CD4-positive, alpha-beta T cell treated with Interleukin-17A for 4 hours (primary cell): ENCODE measurements at places on chromosomes 2 and 18.

DNA sequence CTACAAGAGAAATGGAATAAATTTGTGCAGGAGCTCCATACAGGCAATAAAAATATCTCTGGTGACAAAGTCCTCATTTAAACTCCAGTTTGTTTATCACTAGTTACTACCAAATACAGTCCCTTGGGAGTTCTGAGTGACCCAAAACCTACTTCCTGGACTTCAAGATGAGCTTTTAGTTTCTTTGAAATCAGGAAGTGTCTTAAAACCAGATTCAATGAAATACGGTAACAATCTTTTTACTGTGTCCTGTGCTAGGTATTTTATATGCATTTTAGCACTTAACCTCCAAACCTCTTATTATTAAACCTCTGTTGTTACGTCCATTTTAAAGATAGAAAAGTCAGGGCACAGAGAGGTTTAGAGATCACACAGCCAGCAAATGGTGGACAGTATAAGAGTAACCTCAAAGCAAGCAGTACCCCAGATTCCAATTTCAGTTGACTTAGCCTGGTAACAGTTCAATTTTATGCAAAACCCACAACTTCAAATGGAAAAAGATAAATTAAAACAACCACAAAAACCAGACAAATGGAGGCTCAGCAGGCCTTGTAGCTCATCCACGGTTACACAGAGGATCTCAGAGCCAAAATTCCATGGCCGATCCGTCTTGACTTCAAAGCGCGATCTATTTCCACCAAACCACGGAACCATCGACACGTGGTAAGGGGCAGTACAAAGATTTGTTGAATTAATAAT, 1.3 kb upstream of the KCMF1 start:
- DNase-seq = peak; percentile 19

- no peak for DNase-seq
Measured at GRCh38 chr2:225757248-225757647, 357.7 kb downstream of the NYAP2 start.

DNA sequence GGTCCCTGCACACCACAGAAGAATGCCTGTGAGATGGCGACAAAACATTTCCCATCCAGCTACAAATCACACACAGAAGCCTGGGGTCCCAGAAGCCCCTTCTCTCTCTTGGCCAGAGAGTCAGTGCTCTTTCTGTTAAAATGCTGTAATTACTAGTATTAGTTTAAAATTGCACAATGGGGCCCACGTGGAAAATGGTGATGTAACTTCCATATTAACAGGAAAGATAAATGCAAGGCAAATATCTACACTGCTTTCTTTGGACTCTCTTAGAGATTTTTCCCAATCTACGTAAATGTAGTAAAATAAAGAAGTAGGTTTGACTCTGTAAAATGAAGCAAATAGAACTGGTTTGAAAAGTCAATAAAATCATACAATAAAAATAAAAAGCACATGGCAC, 113.9 kb upstream of the TFCP2L1 start:
- no peak for DNase-seq

GRCh38 chr2:13104723-13105122, 388.0 kb downstream of the TRIB2 start:
- no peak for DNase-seq

DNA sequence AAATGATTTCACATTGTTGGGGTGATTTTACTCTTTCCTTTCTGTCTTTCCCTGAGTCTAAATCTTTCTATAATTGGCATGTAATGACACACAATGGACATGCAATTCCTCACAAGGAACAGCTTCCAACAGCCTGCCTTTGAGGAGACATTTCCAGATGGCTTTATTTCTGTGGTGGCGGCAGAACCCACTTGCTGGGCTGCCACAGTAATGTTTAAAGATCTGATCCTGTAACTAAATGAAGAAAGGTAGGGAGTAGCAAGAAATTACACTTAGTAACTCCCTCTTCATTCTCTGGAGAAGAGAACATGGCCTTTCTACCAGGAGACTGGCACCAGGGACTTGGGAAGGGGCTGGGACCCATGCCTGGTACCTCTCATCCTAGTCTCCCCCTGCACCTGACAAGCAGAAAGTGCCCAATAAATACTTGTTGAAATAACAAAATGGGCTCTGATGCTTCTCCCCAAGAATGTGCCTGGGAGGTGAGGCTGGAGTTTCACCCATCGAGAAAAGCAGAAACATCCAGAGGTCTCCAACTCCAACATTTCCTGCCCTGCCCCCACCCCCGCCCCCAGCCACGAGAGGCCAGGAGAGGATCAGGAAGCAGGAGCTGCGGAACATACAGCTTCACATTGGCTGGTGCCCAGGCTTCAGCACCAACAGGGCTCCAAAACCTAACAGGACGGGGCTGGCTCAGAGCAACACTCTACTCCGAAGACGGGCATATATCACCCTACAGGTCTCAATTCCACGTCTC, 92.1 kb downstream of the PXDN start:
- DNase-seq = no peak

GRCh38 chr18:10585260-10585659, 59.4 kb downstream of the NAPG start:
- no peak for DNase-seq

DNA sequence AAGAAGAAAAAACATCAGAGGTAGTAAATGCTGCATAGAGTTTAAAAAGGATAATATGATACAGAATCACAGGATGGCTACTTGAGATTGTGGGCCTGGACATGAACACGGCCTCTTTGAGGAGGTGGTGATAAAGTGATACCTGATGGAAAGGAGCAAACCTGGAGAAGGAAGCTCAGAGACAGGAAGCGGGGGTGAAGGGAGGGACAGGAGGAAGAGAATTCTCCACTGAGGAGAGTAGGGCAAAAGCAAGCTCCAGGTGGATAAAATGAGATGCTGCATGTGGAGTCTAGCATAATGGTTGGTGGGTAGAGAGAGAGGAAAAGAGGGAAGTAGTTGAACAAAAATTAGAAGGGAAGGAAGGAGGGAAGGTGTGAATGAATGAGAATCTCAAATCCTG, 77.0 kb upstream of the GALNT3 start:
- no peak for DNase-seq

DNA sequence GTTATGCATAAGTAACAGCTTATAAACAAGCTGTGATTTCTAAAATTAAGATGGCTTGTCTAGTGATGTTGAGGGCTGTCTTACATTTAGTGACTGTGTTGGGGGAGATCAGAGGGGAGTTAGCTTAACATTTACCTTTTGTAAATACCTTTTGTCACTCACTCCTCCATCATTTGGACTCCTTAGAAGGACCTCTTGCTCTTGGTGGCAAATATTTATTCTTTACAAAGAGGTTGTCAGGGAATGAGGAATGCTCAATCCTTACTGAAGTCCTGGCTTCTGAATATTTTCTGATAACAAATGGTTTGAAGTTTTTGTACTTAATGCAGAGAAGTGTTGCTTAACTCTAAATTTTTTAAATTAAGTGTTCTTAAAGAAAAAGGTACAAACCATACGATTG, 438.8 kb upstream of the FAM98A start:
- DNase-seq = no peak

GRCh38 chr2:127768775-127769479, 42.0 kb downstream of the WDR33 start:
- DNase-seq = no peak

DNA sequence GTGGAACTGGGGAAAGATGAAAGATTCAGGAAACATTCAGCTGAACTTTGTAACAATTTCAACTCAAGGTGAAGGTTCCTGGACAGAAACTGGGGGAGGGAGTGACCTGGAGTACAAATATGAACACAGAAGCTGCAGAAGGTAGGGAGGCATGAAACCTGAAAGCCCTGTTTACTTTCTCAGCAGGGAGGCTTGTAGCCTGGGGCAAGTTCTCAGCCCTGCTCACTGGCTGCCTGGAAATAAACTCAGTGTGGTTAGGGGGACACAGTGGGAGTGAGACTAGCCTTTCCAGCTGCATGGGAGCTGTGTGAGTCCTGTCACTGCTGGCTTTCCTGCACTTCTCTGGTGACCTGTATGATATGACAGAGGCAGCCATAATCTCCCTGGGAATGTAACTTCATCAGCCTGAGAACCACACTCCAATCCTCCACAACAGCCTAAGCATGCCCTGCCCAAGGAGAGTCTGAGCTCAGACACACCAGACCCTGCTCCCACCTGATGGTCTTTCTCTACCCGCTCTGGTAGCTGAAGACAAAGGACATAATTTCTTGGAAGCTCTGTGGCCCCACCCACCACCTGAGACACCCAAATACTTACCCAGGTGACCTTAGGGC, 77.0 kb downstream of the ZSWIM2 start:
- DNase-seq = no peak

DNA sequence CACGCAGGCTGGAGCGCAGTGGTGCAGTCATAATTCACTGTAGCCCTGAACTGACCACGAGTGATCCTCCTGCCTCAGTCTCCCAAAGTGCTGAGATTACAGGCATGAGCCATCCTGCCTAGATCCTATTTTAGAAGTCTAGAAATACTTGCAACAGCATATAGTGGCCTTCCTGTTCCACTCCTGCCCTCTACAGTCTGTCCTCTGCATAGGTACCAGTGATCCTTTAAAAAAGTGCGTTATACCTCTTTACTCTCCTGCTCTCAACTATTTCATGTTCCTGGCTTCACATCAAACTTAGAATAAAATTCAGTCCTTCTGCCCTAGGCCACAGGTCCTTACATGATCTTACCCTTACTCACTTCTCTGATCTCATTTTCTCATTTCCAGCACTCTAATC, 6.0 kb downstream of the COMMD1 start:
- no peak for DNase-seq

DNA sequence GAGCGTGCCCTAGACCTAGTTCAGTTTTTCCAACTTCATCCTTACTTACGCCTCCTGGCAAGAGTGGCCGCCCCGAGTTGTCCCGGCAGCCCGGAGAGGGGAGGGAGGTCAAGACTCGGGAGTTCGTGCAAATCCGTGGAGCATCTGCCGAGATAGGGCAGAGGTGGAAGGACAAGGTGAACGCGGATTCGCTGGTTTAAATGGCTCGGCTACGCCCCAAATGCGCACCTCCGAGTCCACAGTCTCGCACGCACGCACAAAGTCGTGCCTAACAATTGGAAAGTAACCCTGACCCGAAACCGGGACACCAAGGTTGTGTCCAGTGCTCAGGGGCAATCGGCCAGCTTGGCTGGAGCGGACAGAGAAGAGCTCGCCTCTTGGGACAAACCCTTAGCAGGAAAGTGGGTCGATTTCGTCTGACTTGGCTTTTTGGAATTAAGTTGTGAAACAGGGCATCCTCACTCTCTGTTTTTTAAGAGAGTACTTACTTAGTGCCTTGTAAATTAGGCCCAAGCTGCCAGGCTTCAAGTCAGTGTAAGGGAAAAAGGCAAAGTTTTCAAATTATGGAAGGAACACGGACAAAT, 726 bp upstream of the SS18 start:
- no peak for DNase-seq

GRCh38 chr18:21805771-21806366, 65.3 kb downstream of the MIB1 start:
- no peak for DNase-seq

GRCh38 chr2:191892391-191892790, 45.5 kb upstream of the CAVIN2 start:
- DNase-seq = no peak

GRCh38 chr2:9764153-9764778, 79.0 kb upstream of the TAF1B start:
- no peak for DNase-seq

GRCh38 chr2:61254536-61254935, 92.5 kb downstream of the C2orf74 start:
- no peak for DNase-seq

DNA sequence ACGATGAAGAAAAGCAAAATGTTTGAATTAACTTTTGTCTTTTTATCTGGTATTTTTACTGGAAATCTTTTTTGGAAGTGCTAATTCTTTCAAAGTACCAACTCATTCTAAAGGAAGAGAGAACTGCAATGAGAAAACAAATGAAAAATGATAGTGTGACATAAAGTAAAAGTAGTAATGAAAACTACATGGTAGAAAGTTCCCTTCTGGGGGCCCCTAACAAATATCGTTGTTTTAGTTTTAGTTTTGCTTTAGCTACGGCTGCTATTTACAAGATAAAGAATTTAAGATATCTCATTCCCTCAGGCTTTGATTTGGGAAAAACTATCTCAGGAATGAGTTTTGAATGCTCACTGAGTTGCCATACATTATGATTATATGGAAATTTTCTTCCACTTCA, 161.4 kb downstream of the XIRP2 start:
- no peak for DNase-seq

DNA sequence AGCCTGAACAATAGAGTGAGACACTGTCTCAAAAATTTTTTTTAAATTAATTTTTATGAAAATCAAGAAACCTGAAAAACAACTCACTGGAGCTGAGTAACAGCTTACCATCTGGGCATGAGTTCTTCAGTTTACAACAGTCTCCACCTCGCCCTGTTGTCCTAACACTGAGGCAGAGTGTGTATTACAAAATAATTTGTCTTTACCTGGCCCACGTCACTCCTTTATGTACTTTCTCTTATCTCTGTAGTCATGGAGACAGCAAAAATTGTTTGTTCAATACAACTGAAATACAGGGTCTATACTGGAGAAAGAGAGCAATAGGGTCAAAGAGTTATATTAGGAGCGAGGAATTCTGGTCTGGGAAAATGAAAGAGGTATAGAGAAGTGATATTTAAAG, 48.1 kb downstream of the CYTIP start:
- DNase-seq = no peak
